ENCODE measurements at places on chromosomes 7 and 10.
A peak's percentile ranks its signal among the peaks of the same experiment; 100 is the strongest.

DNA sequence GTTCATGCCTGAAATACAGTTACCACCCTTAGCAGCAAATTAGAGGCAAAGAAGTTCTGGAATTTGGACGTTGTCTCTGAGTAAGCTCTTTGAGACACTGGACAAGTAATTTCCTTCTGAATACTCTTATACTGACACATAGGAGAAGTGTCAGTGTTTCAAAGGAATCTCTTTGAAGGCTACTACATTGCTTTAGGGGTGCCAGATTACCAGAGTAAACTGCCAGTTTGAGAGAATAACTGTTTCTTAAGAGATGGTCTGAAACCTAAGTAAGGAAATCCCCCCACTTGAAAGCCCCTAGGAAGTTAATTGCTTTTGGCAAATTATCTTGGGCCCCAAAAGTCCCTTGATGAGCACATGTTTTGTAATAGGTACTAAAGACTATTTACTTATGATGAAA lies 3.4 kb downstream of the FAS start:
- no peak for DNase-seq

DNA sequence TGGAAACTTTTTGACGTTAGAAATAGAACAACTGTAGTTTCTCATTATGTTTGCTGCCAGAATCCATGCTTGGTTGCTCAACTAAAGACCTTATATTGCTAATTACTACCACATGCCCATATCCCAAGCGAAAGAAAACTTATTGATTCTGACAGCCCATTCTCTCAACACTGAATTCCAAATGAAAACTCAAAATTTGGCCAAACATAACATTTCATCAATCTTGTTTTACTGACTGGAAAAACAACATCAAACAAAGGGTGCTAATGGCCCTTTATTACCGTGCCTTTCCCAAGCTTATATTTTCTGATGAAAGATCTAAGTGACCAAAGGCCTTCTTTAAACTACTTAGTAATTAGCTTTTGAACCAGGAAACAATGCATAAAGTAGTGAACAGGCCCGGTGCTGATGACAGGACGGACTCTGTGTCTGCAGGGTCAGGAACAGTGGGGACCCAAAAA lies 531.8 kb downstream of the KCNMA1 start:
- DNase-seq = peak; percentile 57

DNA sequence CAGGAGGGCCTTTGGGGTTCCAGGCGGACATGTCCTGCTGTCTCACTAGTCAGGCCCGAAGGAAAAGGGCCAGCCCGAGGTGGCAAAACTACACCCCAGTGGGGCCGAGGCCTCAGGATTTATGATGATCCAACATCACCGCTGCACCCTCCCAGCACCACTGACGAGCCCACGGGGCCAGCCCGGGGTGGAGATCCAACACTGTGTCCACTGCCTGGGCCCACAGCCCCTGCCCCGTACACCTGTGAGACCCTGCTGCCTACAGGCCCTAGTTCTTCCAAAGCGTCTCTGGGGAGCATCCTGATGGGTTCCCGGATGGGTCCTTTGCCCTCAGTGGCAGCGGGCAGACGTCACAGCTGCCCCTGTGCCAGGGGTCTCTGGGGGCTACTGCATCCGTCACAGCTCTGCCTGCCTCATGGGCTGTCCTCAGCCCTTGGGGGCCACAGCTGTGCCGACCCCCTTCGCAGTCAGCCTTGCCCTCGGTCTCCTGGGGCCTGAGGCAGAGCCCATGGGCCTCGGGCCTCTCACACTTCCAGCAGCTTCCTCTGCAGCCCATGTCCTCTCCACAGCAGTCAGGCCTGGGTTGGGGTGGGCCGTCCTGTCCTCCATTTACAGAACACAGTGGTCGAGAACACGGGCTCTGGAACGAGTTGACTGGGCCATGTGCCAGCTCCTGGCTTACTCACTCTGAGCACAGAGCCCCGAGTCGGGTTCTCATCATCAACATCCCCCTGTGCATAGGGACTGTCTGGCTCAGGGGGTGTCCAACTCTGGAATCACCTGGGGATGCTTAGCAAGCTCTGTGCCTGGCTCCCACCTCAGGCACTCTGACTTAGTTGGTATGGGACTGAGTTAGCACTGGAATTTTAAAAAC lies 64.9 kb downstream of the FOXL3 start:
- no peak for DNase-seq

DNA sequence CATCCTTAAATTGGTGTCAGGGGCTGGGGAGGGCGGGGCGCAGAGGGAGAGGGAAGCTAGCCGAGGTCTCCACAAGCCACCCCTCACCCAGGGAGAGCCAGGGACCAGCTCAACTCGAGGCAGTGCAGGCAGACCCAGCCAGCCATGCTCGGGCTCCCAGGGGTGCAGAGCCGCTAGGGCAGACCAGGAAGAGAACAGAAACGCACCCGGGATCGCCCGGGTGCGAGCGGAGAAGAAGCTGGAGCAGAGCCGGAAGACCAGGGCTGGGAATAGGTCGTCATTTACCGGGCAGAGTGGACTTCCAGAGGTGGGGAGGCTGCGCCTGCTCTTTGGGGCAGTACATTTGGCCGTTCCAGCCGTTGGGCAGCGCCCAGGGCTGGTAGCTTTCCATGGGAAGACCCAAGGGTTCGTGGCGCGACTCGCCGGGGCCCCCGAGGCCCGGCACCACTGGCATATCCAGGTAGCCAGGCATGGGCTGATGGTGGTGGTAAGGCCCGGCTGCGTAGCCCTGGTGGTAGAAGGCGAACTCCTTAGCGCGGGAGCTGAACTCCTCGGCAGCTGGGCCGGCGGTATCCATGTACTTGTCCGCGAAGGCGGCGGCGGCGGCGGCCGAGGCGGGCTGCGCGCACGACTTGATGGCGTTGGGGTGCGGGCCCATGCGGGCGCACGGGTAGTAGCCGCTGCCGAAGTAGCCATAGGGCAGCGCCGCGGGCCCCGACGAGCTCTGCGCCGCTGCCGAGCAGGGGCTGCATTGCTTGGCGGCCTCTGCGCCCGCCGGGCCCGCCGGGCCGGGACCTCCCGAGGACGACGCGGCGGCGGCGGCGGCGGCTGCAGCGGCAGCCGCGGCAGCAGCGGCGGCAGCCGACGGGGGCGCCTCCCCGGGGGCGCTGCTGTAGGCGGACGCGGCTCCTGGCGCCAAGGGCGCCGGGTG lies 755 bp downstream of the HOXA13 start:
- no peak for DNase-seq

- DNase-seq = no peak
Measured at GRCh38 chr7:71935674-71936073, 476.5 kb downstream of the CALN1 start.

Measured in fibroblast of the conjunctiva (primary cell).